Neural crest cell (in vitro differentiated cells): ENCODE measurements at places on chromosomes 6 and 20.

GRCh38 chr6:157640746-157641451 lies 182.1 kb upstream of the SNX9 start:
- no peak for DNase-seq

DNA sequence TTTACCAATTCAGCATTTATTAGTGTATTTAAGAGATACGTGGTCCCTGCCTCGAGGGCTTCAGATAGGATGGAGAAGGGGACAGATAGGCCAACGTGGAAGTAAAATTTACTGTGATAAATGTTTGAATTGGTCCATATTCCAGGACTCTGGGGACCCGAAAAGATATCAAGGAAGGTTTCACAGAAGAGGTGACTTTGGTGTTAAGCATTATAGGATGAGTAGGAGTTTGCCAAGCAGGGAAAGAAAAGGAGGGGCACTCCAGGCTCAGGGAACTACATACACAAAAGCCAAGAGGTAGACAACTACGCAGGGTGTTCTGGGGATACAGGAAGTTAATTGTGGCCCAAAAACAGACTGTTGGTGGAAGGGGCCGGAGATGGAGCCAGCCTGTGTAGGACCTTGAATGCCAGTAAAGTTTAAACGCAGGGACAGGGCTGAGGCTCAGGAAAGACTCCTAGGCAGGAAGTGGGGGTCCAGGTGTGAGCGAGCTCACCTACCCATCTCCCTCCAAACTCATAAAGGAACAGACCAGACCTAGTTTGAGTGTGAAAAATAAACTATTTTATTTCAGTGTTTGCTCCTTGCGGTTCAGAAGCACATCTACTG lies 37.0 kb downstream of the TGM2 start:
- DNase-seq: no peak

GRCh38 chr6:131362070-131362469 lies 211.0 kb upstream of the ARG1 start:
- no peak for DNase-seq

DNA sequence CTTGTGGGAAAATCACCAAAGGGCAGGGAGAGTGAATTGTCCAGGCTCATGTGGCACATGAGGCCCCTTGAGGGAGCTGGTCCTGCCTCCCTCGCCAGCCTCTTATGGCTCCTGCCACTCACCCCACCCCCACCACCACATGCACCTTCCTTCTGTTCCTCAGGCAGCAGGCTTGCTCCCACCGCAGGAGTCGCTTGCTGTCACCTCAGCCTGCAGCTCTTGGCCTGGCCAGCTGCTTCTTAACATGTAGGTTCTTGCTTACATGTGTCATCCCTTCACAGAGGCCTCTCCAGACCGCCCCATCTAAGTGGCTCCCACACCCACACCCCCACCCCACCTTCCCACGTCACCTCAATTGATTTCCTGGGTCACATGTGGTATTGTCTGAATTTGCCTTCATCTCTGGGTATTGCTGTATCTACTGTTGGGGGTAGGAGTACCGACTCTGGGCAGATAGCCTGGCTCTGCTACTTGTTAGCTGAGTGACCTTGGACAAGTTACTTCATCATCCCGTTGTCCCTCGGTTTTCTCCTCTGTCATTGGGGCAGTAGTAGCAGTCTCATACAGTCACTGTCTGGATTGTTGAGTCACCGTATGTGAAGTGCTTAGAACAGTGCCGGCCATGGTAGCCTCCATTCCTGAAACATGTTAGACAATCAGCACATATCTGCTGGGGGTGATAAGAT lies 41.7 kb downstream of the SLC9A8 start:
- no peak for DNase-seq

GRCh38 chr6:52293067-52293466 lies 8.5 kb upstream of the MCM3 start:
- no peak for DNase-seq

DNA sequence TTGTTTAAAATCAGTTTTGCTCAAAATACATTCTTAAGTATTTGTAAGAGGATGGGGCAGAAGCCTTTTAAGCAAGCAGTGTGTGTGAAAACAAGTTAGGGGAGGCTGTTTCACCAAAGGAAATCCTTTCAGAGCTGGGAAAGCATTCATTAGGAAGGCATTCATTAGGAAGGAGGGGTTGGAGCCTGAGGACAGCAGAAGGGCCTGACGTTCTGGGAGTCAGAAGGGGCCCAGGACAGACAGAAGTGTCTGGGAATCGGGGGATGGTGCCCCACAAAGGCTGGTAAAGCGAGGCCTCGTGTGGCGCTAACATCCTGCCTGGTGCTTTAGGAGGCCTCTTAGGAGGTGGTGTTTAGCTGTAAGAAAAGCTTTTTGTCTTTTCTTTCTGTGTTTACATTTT lies 80.6 kb upstream of the NXT1 start:
- no peak for DNase-seq
